CD8-positive, alpha-beta memory T cell (primary cell): ENCODE measurements at places on chromosomes 2 and 18. TPM values are rescaled to one million over a fixed set of nuclear protein-coding genes. Genes with fewer than 3 reads are reported as not detected.

Gene MEP1B
- not detected for total RNA-seq

Gene CD8A
- total RNA-seq = 363 TPM

Gene ERICH2
- not detected for total RNA-seq

Gene PLB1
- total RNA-seq = 0.35 TPM

Gene DSG1
- not detected for total RNA-seq

Gene CTAGE1
- total RNA-seq = not detected

Gene RAPGEF4
- total RNA-seq = not detected

Gene KCNF1
- not detected for total RNA-seq

Gene ATOH8
- not detected for total RNA-seq

Gene IL36B
- total RNA-seq = not detected

Gene BOLL
- total RNA-seq = not detected

Gene REEP1
- total RNA-seq = 0.28 TPM

Gene DSG4
- not detected for total RNA-seq

Gene ECEL1
- not detected for total RNA-seq

Gene CD8B2
- total RNA-seq = 3.6 TPM

Gene CYBRD1
- total RNA-seq = 1.2 TPM

Gene ONECUT2
- not detected for total RNA-seq

Gene GALR1
- not detected for total RNA-seq

Gene DIS3L2
- total RNA-seq = 28.6 TPM

Gene THSD7B
- total RNA-seq = not detected

Gene THUMPD2
- 12.2 TPM for total RNA-seq

Gene BCS1L
- 91.7 TPM for total RNA-seq

Gene KCNG3
- 0.09 TPM for total RNA-seq

Gene SCYGR4
- total RNA-seq = not detected

Gene ATP8B1
- not detected for total RNA-seq

Gene FRZB
- total RNA-seq = not detected

Gene RNPEPL1
- total RNA-seq = 55.6 TPM

Gene GAL3ST2
- total RNA-seq = 0.16 TPM

Gene OSBPL6
- total RNA-seq = 1.2 TPM

Gene NTSR2
- total RNA-seq = not detected

Gene ABCB11
- total RNA-seq = not detected

Gene STPG4
- total RNA-seq = not detected

Gene GPBAR1
- total RNA-seq = 0.72 TPM

Gene MRPL53
- total RNA-seq = 115 TPM

Gene CAPN14
- 0.31 TPM for total RNA-seq

Gene VWC2L
- total RNA-seq = not detected

Gene NPHP1
- total RNA-seq = 1.9 TPM

Gene UGT1A6
- total RNA-seq = not detected

Gene OTOS
- not detected for total RNA-seq

Gene CCBE1
- total RNA-seq = not detected

Gene GPR45
- not detected for total RNA-seq

Gene ACMSD
- total RNA-seq = not detected

Gene ASTL
- 16.2 TPM for total RNA-seq

Gene RAX
- total RNA-seq = not detected

Gene ABCG8
- not detected for total RNA-seq

Gene CNGA3
- total RNA-seq = not detected

Gene TTC32
- total RNA-seq = 14.1 TPM

Gene ASXL3
- total RNA-seq = not detected

Gene NEU2
- total RNA-seq = not detected

Gene PROKR1
- total RNA-seq = 0.09 TPM
